ENCODE measurements at places on chromosomes 2 and 18.

GRCh38 chr2:62344472-62344871, 148.6 kb downstream of the B3GNT2 start:
- no peak for DNase-seq

DNA sequence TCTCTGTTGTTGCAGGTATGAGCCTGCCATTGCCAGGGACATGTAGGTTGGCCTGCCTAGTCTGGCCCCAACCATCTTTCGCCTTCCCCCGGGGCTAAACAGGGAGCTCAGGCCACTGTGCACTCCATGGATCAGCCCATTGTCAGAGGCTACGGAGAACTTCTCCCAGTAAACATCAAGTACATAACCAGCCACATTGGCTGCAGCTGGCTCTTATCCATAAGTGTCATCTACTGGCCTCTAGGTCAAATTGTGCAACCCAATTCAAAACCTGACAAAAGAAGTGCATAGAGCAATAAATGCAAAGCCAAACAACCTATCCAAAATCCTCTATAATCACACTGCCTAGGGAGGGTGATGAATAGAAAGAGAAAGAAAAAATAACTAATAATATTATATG, 418.1 kb upstream of the DCC start:
- no peak for DNase-seq

- no peak for DNase-seq
These were observed 39.6 kb upstream of the SCN1A start for GRCh38 chr2:166167449-166167848.

DNA sequence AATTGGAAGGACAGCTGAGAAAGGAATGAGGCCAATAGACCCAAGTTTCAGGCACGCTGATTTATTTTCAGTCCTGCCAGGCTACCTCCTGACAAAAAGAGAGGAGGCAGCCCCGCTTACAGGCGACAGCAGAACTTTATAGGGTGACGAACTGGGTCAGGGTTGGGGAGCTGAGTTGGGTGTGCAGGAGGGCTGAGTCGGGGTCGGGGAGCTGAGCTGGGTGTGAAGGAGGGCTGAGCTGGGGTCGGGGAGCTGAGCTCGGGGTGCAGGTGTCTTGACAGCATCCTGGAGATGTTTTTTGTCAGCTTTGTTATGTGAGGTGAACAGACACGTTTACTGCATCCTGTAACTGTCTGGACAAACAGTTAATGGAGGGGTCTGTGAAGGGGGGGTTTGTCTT, 342.2 kb downstream of the ADCYAP1 start:
- no peak for DNase-seq

- DNase-seq, result no peak
These were observed 3.9 kb downstream of the NEB start for GRCh38 chr2:151730262-151730975.

- no peak for DNase-seq
These were observed 125.8 kb downstream of the MTCL1 start for GRCh38 chr18:8831112-8831511.

DNA sequence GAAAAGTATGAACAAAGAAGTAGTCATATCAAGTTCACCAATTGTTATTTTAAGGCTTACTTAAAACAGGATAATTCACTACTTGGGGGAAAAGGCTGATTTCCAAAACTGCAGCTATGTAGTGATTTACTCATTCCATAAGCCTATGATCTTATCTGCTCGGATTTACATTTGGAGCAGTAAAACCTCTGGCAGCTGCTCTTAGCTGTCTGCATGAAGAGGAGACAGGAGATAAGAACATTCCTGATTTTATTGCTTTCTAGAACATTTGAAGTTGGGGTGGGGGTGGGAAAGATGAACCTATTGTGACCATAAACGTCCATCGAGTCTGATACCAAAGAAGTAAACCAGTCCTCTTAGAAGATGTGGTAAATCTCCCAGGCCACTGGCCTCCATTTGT, 120.9 kb downstream of the MMADHC start:
- DNase-seq, result no peak

- no peak for DNase-seq
These were observed 6.2 kb downstream of the PKDCC start for GRCh38 chr2:42053791-42054701.

DNA sequence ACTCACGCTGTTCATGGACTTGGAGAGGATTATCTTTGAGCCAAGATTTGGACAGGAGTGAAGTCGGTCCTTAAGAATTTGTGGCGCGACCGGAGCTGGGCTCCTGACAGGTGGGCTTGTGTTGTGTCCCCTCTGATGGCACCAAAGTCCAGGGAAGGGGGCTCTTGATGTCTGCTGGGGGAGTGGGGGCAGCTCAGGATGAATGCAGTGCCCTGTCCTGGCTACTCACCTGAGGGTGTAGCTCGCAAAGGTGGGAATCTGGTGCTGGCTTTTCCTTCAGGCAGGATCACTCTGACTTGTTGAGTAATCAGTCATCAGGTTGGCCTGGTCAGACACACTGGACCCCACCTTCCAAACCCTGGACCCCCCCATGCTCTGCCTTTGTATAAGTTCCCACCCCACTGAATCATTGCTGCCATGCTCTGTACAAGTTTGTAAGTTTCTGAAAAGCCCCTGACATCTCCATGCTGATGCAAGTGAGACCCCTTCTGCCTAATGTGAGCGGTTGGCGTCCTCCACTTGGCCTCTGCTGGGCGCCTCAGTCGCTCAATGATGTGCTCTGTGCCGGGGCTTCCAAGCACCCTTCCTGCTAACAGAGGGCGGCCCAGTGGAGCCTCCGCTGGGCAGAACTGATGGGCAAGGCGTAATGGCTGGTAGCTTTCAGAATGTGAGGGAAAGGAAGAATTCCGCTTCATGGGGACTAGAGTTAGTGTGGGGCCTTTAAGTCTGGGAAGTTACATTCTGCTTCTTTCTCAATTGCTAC, 196.1 kb downstream of the MGAT5 start:
- no peak for DNase-seq

- DNase-seq, result no peak
These were observed 20.5 kb downstream of the SPIRE1 start for GRCh38 chr18:12637393-12637792.

DNA sequence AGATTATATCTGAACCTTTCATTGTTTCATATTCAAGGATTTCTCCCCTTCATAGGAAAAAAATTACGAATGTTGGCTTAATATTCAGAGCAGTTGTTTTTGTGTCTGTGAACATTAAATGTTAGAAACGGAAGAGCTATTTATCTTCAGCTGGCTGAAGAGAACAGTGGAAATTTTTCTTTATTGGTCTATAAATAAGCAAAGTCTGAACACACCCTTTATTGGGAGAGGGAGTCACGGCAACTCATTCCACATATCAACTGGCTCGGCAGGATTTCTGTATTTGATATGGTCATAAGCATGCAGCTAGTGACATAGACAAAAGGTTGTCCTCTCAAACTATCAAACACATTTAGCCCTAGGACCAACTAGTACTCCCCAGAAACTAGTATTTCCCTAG, 468.4 kb upstream of the HNRNPA3 start:
- no peak for DNase-seq

GRCh38 chr2:139622691-139623090, 842.5 kb upstream of the NXPH2 start:
- DNase-seq, result no peak

DNA sequence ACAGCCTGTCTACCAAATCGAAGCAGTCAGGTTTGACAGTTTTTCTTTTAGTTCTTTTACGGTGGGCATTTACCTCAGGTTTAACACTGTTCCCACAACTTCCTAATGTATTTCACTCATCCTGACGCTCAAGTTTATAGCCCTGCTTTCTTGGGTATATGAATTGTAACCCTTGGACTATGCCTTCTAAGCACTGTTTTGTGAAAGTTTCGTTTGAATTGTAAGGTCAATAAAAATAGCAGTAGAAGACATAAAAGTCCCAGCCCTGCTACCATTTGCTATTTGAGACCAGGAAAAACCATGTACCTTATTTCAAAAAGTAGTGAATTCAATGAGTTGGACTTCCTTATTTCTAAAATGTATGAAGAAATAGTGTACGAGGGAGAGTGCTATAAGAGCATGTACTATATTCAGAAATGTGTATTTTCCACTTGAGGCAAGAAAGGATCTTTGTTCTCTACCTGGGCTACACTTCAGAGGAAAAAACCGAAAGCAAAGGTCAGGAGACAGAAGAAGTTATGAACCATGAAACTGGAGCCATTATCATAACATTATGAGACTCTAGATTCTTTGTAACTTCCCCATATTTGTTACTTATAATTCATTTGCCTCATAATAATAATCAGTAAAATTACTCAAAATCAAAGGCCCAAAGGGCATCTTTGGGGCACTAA, 1.9 kb upstream of the ZC3H15 start:
- DNase-seq, result no peak

GRCh38 chr2:201116115-201116958, at the start of gene CFLAR:
Gene CFLAR, plus strand, starts transcription at chr2:201116164. Its CDS starts 13,702 bp downstream, at chr2:201129866.
- peak; percentile 92 for DNase-seq

DNA sequence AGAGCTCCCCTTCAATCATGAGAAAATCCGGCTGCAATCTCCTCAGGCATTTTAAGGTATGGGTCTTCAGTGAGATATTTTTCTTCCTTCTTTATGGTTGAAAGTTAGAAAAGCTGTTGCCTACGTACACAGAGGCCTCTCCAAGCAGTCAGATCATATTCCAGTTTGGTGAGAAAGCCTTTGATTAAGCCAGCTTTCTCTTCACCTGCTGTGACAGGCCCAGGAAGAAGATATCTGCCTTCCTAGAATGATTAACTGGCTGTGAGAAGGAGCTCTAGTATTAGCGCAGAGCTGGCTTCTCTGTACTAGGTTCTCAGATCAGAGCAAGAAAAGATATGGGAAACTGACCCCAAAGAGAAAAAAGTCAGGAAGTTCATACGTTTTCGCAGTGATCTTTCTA, 585.0 kb upstream of the CHAC2 start:
- no peak for DNase-seq

GRCh38 chr2:8134473-8134932, 547.4 kb upstream of the ID2 start:
- no peak for DNase-seq

DNA sequence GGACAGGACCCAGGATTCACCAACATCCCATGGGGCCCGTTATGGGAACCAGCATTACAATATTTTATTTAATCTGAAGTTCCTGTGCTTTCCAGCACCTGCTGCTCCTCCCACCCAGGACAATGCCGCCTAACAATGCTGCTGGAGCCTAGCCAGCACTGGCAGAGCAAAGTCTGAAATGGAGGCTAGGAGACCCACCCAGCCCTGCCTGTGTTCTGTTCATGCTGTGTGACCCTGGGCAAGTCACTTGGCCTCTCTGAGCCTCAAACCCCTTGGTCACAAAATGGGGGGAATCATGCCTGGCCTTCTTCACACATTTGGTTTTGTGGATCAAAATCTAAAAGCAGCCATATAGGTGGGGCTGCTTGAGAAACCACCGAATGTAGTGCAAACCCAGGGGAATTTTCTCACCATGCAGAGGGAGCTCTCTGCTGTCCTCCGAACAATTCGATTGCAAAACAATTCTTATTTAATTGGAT, 38.5 kb upstream of the ODC1 start:
- no peak for DNase-seq

DNA sequence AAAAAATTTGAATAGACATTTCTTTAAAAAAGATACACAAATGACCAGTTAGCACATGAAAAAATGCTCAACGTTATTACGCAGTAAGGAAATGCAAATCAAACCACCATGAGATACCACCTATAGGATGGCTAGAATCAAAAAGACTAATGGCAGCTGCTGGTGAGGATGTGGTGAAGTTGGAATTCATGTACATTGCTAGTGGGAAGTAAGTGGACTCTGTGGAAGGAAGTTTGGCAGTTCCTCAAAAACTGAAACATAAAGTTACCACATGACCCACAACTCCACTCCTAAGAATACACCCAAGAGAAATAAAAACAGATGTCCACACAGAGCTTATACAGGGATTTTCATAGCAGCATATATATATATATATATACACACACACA, 51.2 kb downstream of the MBP start:
- no peak for DNase-seq

DNA sequence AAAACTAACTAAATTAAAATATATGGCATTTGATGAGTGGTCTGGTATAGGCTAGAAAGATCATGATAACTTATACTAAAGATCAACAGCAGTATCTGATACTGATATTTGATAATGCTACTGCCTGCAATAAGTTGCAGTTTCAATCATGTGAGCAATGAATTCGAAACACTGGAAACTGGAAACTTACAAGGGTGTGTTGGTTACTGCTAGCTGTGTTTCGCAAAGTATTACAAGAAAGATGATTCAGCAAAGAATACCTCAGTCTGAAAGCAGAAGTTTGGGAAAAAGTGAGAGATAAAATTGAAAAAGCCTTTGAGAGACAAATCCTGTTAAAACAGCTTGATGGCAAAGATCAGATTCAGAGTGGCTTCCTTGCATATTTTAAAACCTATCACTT, 294.5 kb downstream of the CCDC178 start:
- no peak for DNase-seq

DNA sequence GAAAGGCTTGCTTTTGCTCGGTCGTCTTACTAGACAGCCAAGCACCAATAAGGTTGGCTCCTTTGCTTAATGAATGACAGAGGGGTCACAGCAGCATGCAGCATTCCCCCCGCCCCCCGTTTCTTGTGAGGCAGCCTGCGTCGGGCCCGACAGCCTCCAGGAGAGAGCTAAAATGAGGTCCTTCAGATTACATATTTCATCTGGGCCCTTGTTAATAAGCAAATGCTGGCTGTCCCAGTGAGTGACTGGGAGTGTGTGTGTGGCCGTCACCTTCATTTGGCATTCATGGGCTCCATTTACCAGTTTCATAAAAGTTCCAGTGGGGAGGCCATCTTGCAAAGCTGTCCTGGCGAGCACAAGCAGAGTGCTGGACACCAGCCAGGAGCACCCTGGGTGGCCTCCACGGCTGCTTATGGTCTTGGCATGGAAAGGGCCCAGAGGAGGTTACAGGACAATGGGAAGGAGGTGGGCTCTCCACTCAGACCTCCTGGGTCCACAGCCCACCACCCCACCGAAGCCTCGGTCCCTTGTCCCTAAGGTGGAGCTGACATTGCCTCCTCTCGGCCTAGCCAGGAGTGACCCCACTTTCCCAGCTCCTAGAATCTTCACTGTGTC, 37.2 kb downstream of the ODC1 start:
- no peak for DNase-seq

DNA sequence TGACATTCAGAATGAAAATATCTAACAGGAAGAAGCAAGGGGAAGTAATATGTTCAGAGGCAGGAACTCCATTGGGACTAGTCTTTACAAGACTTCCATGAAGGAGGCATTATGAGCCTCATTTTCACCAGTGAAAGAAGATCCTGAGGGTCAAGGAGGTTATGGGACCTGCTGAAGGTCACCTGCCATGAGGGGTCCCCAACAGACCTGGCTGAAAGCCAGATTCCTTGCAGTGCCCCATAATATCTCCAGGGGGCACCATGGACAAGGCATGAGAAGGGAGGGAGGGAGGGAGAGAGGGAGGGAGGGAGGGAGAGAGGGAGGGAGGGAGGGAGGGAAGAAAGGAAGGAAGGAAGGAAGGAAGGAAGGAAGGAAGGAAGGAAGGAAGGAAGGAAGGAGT, 27.9 kb downstream of the XDH start:
- no peak for DNase-seq

All from NK-92 treated with Interleukin-12 subunit alpha and Interleukin-12 subunit beta, amount 100 ng/mL, for 24 hours (cell line).